ENCODE measurements at places on chromosomes 6 and 20.

DNA sequence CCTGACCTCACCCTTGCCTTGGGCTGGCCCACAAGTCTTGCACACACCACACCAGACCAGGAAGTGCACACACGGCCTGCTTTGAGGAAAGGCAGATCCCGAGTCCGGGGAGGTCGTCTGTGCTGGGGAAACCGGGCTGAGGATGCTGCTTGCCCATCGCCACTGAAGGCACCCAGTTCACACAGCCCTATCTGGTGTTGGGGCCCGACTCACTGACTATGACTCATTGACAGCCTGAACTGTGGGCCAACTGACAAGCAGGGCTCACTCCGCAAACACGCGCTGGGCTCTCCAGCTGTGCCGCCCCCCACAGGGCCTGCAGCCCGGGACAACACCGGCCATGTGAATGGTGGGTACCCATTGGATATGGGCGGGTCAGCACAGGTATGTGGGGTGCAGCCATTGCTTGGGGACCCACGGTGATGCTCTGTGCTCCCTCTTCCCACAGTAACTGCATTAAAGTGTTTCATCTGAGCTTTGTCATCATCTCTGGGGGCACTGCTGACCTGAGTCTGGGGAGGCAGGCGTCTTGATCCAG, 1.6 kb downstream of the SAMD10 start:
- DNase-seq, result peak; percentile 97

DNA sequence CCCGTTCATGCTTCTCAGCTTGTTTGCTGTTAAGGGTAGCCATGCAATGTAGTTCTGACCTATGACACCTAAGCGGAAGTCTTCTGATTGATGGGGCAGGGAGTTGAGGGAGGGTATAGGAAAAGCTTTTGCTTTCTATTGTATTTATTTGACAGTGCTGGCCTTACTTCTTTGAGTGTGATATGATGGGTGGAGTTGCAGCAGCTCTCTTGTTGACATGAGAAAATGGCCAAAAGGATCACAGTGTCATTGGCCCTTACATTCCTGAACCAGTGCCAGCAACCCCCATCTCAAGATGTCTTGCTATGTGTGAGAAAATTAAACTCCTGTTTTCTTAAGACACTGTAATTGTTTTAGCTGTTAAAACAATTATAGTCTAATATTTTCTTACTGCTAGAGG, 117.5 kb downstream of the SAMD5 start:
- DNase-seq, result no peak

DNA sequence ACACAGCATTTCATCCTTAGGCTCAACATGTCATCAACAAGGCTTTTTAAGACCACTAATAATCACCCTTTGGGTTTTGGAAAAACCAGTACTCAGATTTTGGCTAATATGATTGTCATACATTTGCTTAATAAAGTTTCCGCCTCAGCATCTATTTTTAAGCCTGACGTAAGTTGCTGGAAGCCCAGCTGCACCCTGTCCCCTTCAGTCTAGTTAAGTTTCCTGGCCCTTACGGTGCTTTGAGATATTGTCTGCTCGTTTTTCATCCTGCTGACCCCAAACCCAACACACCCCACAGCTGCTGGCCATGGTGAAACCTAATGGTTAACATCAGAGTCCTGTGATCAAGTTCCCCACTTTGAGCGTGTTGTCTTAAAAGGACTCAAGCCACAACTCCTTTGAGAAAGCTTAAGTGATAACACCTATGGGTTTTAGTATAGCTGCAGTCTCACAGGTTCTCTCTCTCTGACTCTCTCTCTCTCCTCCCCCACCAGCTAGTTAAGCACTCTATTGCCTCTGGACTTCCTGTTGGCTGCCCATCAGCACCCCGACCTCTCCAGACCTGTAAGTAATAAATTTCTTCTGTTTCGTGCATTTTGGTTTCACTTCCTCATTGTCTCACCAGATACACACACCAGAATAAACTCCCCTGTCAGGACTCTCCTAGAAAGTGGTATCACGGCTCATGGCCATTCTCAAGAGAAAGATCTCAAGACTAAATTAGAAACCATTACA, 802.0 kb downstream of the C6orf118 start:
- no peak for DNase-seq

DNA sequence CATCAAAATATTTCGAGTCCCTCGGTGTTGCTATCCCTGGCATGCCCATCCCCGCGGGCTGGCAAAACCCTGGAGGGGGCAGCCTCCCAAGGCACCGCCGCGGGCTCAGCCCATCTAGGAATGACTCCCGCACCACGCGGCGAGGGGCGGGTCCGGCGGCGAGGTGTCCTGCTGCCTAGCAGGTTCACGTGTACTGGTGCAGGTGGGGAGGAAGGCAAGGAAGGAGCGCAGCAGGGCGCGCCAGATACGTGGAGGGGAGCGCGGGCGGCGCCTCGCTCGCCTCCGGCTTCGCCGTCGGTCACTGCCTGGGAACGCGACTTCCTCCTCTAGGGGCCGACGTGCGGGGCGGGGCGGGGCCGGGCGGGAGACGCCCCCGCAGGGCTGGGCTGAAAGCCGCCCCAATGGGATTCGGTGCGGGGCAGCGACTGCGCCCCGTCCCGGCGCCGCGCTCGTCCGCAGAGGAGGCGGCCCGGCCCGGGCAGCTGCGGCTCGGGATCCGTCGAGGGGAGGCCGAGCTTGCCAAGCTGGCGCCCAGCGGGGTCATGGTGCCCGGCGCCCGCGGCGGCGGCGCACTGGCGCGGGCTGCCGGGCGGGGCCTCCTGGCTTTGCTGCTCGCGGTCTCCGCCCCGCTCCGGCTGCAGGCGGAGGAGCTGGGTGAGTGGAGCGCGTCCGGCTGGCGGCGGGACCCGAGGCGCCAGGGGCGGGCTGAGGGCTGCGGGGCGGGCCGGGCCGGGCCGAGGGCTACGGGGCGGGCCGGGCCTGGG, at the start of gene DCBLD1:
TSS of gene DCBLD1 (plus strand) at position 435 of the 764 bp plus-strand sequence. CDS start at position 543, 108 bp downstream.
- peak; percentile 62 for DNase-seq

- no peak for DNase-seq
Measured at GRCh38 chr20:59253779-59254319, 46.6 kb upstream of the EDN3 start.

DNA sequence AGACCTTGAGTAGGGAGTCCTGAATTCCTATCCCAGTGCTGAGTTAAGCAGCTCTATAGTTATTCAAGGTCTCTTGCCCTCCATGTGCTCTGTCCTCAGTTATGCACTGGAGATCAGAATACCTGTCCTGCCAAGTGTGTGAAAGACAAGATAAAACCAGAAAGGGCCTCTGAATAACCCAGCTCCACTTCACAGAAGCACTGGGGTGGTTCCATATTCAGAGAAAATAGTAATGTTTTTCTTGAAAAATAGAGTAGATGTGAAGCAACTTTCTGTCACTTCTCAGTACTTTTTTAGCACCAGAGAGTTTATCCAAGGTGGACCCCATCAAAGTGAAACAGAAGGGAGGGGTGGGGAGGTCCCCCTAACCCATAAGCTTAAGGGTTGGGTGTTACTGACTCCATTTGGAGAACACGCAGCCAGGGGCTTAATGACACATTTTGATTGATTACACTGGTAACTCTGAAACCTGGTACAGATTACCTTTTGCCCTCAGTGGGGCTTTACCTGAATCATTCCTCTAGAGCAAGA, 509.8 kb upstream of the JARID2 start:
- DNase-seq, result no peak

- DNase-seq, result no peak
Measured at GRCh38 chr6:136365776-136366354, 76.2 kb upstream of the BCLAF1 start.

DNA sequence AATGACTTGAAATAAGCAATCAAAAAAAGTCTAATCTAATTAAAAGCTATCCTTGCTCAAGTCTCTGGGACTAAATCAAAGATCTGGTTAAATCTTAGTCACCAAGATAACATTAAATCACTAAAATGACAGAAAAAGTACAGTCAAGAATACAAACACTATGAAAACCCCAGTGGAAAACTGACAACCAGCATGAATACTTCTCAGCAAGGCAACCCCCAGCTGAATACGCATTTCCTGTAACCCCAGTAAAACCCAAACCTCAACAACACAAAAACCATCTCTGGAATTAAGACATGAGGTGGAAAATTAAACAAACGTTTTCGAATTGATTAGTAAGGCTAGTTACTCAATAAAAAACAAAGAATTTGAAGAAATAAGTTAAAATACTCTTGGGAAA, 23.7 kb upstream of the ZC3H12D start:
- no peak for DNase-seq

DNA sequence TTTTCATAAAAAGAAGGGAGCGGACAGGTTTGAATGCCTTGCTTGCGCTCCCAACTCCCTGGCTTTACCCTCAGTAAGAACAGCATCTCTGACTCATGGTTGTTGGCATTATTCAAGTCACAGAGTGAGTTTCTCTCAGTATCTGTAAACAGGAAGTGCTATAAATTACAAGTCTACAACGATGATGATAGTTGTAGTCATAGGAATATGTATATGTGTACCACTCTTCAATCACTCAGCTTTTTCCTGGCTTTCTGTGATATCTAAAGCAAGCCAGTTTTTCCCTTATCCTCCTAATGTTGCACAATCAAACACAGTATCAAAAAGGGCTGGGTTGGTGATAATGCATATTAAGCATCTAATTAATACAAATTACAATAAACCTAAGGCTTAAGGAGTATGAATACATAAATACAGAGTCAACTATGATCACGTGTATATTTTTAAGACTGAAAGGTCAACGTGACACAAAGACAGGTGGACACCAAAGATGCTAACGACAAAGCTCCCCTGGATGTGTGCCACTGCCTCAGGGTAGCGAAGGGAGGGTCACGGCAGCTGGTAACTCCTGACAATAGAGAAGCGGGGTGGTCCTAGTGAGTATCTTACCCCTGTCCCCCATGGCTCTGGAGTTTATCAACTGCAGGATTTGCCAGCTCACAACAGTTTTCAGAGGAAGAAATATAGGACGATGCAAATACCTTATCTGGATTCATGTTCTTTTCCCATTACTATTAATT, 202.8 kb downstream of the BTBD9 start:
- DNase-seq, result peak; percentile 50

DNA sequence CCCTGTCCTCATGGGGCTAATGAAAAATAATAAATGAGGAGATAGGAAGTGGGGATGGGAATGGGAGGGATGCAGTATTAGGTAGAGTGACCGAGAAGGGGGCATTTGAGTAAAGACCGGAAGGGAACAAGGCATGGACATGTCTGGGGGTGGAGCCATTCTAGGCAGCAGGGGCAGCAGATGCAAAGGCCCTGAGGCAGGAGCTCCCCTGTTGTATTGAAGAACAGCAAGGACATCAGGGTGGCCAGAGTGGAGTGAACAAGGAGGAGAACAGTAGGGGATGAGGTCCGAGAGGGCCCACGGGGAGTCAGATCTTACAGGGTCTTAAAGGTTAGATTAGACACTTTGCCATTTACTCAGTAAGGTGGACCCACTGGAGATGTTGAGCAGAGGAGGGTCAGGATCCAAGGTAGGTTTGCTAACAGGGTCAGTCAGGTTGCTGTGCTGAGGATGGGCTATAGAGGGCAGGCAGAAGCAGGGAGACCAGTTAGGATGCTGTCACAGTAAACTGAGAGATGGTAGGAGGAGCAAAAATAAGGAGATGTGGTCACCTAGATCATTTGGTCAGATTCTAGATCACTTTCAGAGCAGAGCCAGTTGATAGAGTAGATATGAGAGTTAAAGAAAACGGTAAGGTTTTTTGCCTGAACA, 18.7 kb downstream of the TAF8 start:
- DNase-seq, result no peak

- DNase-seq, result no peak
Measured at GRCh38 chr6:130466748-130467061, 100.9 kb downstream of the TMEM200A start.

DNA sequence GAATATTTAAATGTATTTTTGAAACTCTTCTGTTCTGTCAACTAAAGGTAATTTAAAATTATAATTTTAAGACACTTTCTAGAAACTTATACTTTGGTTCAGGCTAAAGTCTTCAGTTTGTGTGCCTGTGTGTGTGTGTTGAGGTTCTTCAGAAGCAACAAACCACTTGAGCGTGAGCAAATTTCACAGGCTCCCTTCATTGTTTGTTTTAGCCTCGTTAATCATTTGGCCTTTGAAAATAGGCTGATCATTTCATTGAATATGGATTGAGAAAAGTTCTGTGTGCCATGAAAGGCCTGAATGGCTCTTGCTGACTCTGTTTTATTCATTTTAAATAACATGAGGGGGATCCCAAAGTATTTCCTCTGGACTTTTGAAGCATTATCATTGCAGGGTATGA, 420.1 kb downstream of the CDKAL1 start:
- DNase-seq, result no peak

DNA sequence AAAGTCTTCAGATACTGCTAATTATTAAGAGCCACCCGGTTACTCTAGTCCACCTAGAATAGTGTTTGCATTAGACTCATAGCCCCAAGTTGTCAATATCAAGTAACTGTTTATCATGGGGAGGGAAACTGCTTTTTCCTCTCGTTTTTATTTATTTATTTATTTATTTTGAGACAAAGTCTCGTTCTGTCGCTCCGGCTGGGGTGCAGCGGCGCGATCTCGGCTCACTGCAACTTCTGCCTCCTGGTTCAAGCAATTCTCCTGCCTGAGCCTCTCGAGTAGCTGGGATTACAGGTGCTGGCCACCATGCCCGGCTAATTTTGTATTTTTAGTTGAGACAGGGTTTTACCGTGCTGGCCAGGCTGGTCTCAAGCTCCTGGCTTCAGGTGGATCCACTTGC, 16.1 kb upstream of the CCDC170 start:
- DNase-seq, result no peak

GRCh38 chr6:96812077-96812703, 25.1 kb downstream of the GPR63 start:
- no peak for DNase-seq

GRCh38 chr6:55980627-55981211, 105.3 kb upstream of the BMP5 start:
- peak; percentile 12 for DNase-seq

- no peak for DNase-seq
Measured at GRCh38 chr20:45972500-45973183, 639 bp upstream of the ZNF335 start.

DNA sequence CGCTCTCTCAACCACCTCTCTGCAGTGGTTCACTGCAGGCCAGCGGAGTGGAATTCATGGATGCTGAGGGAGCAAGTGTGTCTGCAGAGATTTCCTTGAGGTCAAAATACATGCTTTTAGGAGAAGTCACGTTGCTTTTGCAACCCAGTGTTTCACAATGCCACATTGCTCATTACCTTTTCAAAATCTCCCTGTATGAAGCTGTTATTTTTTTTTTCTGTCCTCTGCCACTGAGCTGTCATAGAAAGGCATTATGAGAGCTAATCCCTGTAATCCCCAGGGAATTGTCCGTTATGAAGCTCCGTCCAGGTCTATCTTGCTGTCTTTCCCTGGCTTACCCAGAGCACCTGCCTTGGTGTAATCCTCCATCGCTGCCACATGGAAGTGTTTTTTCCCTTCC, 60.5 kb upstream of the SLC22A23 start:
- DNase-seq, result peak; percentile 43

- DNase-seq, result peak; percentile 25
Measured at GRCh38 chr6:54681987-54682386, 164.6 kb upstream of the FAM83B start.

DNA sequence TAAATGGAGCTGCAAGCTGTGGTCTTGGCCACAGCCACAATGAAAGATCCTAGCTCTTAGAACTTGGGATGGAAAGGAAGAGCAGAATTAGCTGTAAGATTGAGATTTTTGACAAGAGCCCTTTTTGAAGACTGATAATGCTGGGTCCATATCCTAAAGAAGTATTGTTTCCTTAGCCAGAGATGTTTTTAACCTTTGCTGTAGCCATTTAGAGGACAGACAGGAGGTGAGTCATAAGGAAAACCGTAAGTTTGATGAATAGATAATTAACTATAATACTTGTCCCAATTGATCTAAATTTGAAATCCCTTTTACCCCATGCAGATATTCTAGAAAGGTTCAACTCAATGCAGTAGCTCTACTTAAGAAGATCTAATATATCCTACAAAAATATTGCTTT, 213.7 kb downstream of the HTR1B start:
- no peak for DNase-seq
